IPS DF 6.9 (cell line): ENCODE measurements at places on chromosomes 5 and 9.

DNA sequence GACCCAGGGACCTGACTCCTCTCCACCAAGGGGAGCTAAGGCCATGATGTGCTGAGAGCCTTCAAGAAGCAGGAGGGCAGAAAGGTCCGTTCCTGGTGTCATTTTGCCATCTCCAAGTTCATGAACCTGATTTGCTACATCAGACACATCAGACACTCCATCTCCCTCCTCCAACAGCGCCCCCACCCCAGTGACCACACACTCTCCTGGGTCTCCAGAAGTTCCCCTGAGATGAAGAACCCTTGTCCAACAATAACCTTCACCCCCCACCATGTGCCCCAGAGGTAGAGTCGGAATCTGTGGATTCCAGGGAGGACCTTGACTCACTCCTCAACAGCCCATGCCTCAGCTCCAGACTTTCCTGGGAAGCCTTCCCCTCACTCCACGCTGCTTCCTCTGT lies 242.8 kb downstream of the CDK5RAP2 start:
- no peaks in the 10 kb centered on the region; the same call in 1 of the 2 replicates for H3K4me1 ChIP-seq
- no peaks in the 10 kb centered on the region for H3K36me3 ChIP-seq
- no peak overlapping the region for H3K27ac ChIP-seq
- no peak for DNase-seq
- H3K4me3 ChIP-seq = no peak overlapping the region

- H3K4me3 ChIP-seq = no peak overlapping the region
- H3K27ac ChIP-seq = no peak overlapping the region
- DNase-seq = no peak
- H3K27me3 ChIP-seq = no peaks in the 10 kb centered on the region
- H3K36me3 ChIP-seq = no peaks in the 10 kb centered on the region
Measured at GRCh38 chr9:92360083-92360482, 34.3 kb downstream of the CENPP start.

- peaks cover 12% of the 10 kb centered on the region; the same call in 1 of the 2 replicates for H3K4me1 ChIP-seq
- H3K27me3 ChIP-seq = no peaks in the 10 kb centered on the region
- no peaks in the 10 kb centered on the region for H3K36me3 ChIP-seq
- DNase-seq = no peak
- peak overlapping the region; percentile 25 for H3K27ac ChIP-seq
Measured at GRCh38 chr5:142863856-142864255, 93.7 kb downstream of the ARHGAP26 start.

GRCh38 chr5:109304309-109304708 lies 105.5 kb downstream of the PJA2 start:
- H3K4me3 ChIP-seq = no peak overlapping the region
- no peak for DNase-seq
- H3K27me3 ChIP-seq = no peaks in the 10 kb centered on the region
- H3K36me3 ChIP-seq = no peaks in the 10 kb centered on the region
- no peaks in the 10 kb centered on the region for H3K4me1 ChIP-seq
- H3K27ac ChIP-seq = no peak overlapping the region

DNA sequence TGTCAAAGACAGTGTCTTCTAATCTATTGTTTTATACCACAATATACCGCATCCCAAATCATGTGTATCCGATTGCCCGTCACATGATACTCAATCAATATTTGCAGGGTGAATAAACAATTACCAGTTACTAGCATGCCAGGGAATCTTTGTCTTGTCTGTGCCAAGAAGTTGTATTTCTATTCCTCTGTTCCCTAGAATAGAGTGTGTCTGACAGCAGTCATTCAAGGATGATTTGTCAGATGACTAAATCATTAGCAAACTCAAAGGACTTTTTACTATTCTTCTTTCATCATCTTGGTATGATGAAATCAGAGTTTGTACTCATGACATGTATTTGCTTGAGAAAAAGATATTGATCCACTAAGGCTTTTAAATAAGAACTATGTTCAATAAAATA lies 348.8 kb downstream of the HTR1A start:
- H3K27ac ChIP-seq = no peak overlapping the region
- no peak for DNase-seq
- no peak overlapping the region for H3K4me3 ChIP-seq
- no peaks in the 10 kb centered on the region for H3K36me3 ChIP-seq

GRCh38 chr5:101067429-101067828 lies 164.3 kb upstream of the ST8SIA4 start:
- no peaks in the 10 kb centered on the region for H3K27me3 ChIP-seq
- H3K4me1 ChIP-seq = no peaks in the 10 kb centered on the region
- H3K36me3 ChIP-seq = no peaks in the 10 kb centered on the region
- DNase-seq = no peak
- H3K4me3 ChIP-seq = no peak overlapping the region
- H3K27ac ChIP-seq = no peak overlapping the region

DNA sequence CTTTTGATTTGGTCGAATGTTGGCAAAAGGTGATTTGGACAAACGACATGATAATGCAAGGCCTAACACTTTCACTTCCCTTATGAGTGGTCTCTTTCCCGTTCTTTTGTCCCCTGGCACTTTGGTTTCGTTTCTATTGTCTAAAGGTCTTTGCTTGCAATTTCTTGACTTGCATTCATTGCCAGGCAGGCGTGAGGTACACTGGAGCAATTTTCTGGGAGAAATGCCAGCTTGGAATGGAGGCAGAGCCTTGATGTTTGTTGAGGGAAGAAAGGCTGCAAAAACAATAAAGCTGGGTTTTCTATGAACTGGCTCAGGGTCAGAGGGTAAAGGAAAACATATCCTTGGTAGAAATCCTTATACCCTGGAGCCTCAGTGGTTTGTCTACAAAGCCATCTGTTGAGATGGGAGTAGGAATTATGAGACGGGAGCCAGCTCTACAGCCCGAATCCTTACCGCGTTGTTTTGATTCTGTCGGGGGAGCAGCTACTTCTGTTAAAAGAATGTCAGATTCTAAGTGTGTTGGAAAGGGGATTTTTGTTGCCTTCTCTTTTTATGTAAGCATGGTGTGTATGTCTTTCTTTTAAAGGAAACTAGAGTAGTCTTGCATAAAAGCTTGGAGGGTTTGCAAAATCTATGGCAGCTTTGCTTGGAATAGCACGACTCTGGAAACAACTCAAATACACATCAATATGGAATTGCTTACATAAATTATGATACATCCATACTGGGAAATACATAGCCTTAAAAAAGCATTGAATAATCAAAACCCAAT lies 158.9 kb downstream of the RMI1 start:
- peaks cover 6% of the 10 kb centered on the region; the same call in 1 of the 2 replicates for H3K27me3 ChIP-seq
- H3K27ac ChIP-seq = no peak overlapping the region
- H3K4me3 ChIP-seq = no peak overlapping the region
- H3K36me3 ChIP-seq = no peaks in the 10 kb centered on the region

DNA sequence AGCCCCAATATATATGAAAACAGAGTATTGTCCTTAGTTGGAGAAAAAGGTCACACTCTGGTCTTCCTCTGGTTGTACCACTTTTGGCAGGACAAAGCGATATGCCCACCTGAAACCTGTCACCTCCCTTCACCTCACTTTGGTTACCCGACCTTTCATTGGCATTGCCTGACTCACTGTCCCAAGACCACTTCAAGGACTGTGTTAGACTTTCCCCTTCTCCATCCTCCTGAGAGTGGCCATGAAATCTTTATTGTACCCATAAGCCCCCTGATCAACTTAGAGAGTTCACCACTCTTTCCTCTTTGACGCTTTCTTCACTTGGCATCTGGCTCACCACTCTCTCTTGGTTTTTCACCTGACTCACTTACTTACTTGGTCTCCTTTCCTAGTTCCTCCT lies 32.4 kb upstream of the AP3B1 start:
- no peak for DNase-seq
- no peaks in the 10 kb centered on the region for H3K36me3 ChIP-seq
- H3K27ac ChIP-seq = no peak overlapping the region
- H3K4me1 ChIP-seq = peaks cover 2% of the 10 kb centered on the region; the same call in 1 of the 2 replicates

DNA sequence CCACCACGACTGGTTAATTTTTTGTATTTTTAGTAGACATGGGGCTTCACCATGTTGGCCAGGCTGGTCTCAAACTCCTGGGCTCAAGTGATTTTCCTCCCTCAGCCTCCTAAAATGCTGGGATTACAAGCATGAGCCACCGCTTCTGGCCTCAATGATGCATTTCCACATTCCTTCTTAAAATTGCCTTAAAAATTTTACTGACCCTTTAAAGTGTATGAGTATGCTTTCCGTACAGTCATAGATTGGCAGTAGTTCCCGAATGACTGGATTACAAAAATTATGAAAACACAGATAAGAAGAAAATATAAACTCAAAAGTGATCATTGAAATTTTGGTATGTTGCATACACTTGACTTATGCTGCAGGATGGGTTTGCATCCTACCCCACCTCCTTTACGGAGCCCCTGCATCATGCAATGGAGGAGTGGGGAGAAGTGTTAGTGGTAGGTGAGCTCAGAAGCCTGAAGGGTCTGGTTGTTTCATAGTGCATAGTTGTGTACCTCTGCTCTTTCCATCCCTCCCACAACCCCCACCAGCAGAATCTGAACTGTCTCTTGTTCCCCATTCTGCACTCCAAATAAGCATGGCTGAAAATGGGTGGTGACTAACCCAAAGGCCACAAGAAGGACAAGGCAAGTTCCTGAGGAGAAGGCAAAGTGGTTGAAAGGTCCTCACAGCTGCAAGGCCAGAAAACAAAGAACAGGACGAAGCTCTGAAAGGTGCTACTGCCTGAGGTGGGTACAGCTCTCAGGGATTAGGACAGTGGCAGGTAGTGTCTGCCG lies 26.8 kb downstream of the ANKRD55 start:
- no peak overlapping the region for H3K4me3 ChIP-seq
- no peak overlapping the region for H3K27ac ChIP-seq
- no peaks in the 10 kb centered on the region for H3K36me3 ChIP-seq
- DNase-seq = no peak
- no peaks in the 10 kb centered on the region for H3K4me1 ChIP-seq

- no peaks in the 10 kb centered on the region for H3K36me3 ChIP-seq
- no peak overlapping the region for H3K4me3 ChIP-seq
- H3K27ac ChIP-seq = no peak overlapping the region
- no peaks in the 10 kb centered on the region for H3K4me1 ChIP-seq
- H3K27me3 ChIP-seq = no peaks in the 10 kb centered on the region
Measured at GRCh38 chr5:67941614-67942401, 273.7 kb upstream of the PIK3R1 start.

- no peak overlapping the region for H3K27ac ChIP-seq
- DNase-seq = no peak
- no peak overlapping the region for H3K4me3 ChIP-seq
- no peaks in the 10 kb centered on the region for H3K27me3 ChIP-seq
- no peaks in the 10 kb centered on the region for H3K36me3 ChIP-seq
- no peaks in the 10 kb centered on the region for H3K4me1 ChIP-seq
Measured at GRCh38 chr5:56685503-56686217, 129.7 kb upstream of the MAP3K1 start.

GRCh38 chr5:113056988-113057387 lies 80.4 kb downstream of the DCP2 start:
- H3K4me1 ChIP-seq = no peaks in the 10 kb centered on the region; the same call in 1 of the 2 replicates
- no peak overlapping the region for H3K27ac ChIP-seq
- peaks cover 2% of the 10 kb centered on the region; the same call in 1 of the 2 replicates for H3K36me3 ChIP-seq

GRCh38 chr9:89933578-89933977 lies 328.8 kb downstream of the GADD45G start:
- H3K27me3 ChIP-seq = no peaks in the 10 kb centered on the region
- no peak overlapping the region for H3K4me3 ChIP-seq
- DNase-seq = no peak
- no peaks in the 10 kb centered on the region; the same call in 1 of the 2 replicates for H3K4me1 ChIP-seq
- H3K36me3 ChIP-seq = no peaks in the 10 kb centered on the region

DNA sequence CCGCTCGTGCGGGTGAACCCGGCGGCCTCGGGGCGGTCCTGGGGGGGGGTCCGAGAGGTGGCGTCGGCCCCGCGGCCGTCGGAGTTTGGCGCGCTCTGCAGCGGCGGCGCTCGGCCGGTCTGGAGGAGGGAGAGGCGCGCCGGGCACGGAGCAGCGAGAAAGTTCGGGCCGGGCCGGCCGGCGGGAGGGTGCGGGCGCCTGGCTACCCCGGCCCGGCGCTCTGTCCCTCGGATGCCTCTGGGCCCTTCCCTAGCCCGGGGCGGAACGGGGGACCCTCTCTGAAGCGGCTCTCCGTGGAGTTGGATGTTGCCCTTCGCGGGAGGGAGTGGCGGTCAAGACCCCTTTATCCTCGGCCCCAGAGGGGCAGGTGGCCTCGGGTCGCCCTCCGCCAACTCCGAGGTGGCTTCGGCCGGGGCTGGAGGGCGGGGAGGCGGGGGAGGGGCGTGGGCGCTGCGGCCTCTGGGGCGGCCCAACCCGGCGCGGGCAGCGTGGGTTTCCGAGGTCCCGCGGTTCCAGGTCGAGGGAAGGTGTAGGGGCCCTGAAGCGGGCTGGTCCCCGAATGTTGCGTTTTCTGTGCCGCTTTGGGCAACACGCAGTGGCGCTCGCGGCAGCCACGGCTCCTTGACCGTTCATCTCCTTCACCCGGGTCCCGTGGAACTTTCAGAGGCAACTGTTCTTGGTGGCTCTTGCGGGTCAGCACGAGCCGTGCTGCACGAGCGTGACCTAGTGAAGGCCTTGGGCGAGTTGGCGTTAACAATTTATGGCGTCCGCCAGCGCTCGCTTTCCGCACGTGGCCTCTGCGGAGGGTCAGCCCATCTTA lies 290.5 kb downstream of the DOCK8 start:
- peaks cover 1% of the 10 kb centered on the region; the same call in 1 of the 2 replicates for H3K4me1 ChIP-seq
- H3K4me3 ChIP-seq = peak overlapping the region; percentile 66
- H3K27ac ChIP-seq = no peak overlapping the region
- H3K36me3 ChIP-seq = no peaks in the 10 kb centered on the region
- peaks cover 3% of the 10 kb centered on the region; the same call in 1 of the 2 replicates for H3K27me3 ChIP-seq
- DNase-seq = no peak

DNA sequence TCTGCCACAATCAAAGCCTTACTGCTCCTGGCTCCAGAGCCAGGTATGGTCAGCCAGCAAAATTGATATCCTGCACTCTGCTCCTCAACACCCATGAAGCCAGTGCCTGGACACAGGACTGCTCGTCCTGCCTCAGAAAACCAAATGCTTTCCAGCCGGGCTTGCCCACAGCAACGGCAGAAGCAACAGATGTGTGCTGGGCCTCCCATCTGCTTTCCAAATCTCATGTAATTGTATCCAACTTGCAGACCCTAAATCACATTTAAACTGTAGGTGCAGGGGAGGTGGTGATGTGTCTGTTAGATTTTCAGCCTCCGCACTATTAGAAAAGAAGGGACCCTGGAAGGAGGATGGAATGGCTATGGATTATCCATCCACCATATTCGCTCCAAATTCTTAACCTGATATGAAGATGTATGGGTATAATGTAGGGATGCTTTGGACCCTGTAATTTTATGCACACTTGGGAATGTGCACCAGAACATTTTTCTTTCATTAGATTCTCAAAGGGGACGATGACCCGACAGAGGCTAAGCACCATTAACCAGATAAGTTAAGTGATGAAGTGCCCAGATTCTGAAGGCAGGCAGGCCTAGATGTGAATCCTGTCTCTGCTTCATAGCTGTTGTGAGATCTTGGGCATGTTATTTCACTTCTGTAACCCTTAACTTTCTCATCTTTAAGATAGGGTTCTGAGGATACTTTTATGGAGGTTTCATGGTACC lies 58.2 kb downstream of the EXOSC2 start:
- DNase-seq = no peak
- H3K36me3 ChIP-seq = no peaks in the 10 kb centered on the region
- H3K27ac ChIP-seq = no peak overlapping the region
- no peak overlapping the region for H3K4me3 ChIP-seq
